ENCODE measurements at places on chromosomes 11 and 22.

DNA sequence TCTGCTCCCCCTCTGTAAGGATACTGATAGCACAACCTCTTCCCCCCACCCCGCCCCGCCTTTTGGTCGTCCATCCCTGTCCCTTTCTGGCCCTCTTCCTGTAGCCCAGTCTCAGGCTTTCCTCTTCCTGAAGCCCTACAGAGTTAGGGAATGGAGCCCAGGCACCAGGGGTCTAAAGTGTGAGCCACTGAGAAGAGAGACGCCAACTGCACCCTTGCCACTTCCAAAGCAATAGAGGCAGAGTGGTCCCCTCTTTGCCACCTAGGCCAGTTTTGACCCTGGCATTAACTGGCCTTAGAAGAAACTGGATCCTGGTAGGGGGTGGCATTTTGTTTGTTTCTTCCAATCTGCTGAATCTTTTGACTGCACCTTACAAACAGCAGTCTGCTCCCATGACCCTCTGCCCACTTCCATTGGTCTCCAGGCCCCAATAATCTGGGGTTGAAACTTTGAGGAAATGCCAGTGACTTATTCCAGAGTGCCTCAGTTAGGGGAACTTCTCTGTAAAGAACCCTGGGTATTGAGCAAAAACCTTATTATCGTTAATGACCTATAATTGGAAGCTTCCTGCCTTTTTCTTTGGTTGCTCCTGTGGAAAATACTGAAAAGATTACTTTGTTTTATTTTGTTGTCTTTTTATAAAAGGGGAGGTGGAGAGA is 9.7 kb upstream of the GRK2 start:
- no peak for DNase-seq
- H3K4me1 ChIP-seq = no peaks in the 10 kb centered on the region
- H3K4me3 ChIP-seq = no peak overlapping the region
- H3K27me3 ChIP-seq = no peaks in the 10 kb centered on the region
- H3K36me3 ChIP-seq = peaks cover 48% of the 10 kb centered on the region

GRCh38 chr11:122637541-122637940 is 18.0 kb upstream of the UBASH3B start:
- no peaks in the 10 kb centered on the region for H3K27me3 ChIP-seq
- no peaks in the 10 kb centered on the region for H3K36me3 ChIP-seq
- DNase-seq = no peak
- H3K27ac ChIP-seq = no peak overlapping the region
- no peak overlapping the region for H3K4me3 ChIP-seq
- peaks cover 22% of the 10 kb centered on the region for H3K4me1 ChIP-seq

DNA sequence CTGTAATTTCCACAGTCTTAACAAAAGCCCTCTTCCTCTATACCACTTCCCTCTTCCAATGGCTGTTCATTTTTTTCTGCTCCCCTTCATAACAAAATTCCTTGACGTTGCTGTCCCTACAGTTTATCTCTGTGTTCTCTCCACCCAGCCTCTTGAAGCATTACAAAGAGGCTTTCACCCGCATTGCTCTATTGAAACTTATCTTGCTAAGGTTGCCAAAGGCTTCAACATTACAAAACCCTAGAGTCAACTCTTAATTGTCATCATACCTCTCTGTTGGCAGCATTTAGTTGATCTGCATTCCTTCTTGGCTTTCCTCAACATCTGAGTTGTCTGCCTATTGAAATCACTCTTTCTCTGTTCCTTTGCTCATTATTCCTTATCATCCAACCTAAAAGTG is 1055.7 kb downstream of the JRKL start:
- no peak overlapping the region for H3K27ac ChIP-seq
- H3K4me3 ChIP-seq = no peak overlapping the region
- no peaks in the 10 kb centered on the region for H3K27me3 ChIP-seq
- DNase-seq = no peak
- H3K4me1 ChIP-seq = no peaks in the 10 kb centered on the region

DNA sequence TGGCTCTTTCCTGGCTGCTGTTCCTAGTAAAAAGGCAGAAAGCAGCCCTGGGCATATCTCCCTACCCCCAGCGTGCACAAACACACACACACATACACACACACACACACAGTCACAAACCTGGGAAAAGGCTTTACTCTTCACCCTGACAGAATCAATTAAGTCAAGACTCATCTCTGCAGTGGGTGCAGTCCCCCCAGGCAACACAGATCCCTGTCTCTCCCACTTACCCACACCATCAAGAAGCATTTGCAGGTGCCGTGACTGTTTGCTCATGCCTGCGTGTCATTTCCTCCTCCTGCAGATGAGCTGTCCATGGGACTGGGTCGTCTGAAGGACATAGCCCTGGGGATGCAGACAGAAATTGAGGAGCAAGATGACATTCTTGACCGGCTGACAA is 28.6 kb downstream of the SNAP29 start:
- no peaks in the 10 kb centered on the region for H3K27me3 ChIP-seq
- peaks cover 45% of the 10 kb centered on the region for H3K36me3 ChIP-seq
- DNase-seq = no peak
- no peaks in the 10 kb centered on the region for H3K4me1 ChIP-seq

DNA sequence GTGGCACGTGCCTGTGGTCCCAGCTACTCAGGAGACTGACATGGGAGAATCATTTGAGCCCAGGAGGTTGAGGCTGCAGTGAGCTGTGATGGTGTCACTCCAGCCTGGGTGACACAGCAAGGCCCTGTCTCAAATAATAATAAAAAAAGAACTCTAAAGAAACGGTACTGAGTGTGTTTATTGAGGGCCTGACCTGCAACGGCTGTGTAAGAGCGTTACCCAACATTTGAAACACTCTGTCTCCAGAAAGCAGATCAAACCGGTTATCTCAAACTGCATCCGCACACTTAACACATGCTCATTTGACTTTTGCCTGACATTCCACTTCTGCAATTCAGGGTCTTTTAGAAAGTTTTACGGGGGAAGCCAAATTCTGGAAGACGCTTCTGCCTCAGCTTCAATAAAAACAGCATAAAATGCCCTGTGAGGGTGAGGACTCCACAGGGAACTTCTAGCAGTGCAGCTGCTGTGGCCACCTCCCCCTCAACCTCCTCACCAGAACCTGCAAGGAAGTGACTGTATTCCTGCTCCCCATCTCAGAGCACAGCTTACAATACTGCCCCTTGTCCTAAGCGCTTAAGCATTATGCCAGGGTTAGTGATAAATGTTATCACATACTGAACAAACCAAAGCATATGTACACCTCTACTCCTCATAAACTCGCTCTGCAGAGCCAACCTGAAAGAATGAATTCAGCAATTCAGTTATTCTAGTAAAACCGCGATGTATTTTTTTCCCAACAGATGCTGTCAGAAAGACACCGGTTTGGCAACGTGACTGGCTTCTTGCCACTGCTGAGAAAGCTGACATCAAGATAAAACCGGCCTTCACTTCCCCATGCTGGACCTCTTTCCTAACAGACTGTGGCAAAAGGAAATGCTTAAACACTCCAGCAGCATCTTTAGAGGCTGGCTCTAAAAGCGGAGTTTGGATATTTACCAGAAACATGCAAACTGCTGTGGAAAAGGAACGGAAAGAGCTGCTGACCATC is 52.2 kb downstream of the PRDM10 start:
- H3K27me3 ChIP-seq = no peaks in the 10 kb centered on the region
- no peak for DNase-seq
- H3K4me1 ChIP-seq = no peaks in the 10 kb centered on the region
- no peak overlapping the region for H3K4me3 ChIP-seq

DNA sequence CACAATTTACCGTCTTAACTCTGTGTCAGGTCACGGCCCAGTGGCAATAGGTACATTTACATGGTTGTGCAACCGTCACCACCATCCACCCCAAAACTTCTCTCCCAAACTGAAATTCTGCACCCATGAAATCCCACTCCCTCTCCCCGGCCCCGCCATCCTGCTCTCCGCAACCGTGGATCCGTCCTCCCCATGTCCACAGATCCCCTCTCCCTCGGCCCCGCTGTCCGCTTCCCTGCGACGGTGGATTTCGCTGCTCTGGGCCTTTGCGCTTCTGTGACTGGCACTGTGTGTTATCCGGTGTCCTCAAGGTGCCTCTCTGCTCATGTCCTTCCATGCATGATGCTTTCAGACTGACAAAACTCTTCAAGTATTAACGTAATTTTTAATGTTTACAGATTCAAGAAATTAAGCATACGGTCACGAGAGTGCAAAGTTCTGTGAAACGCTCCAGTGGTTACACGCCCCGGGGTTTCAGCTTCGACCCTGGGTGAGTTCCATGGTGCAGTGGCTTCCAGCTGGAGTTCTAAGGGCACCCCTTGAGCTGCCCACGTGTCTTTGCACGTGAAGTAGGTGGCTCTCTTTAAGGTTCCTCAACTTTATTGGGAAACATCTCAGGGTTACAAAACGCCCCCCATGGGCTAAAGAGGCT is 76.4 kb downstream of the KCNQ1 start:
- H3K4me1 ChIP-seq = no peaks in the 10 kb centered on the region
- DNase-seq = no peak
- no peaks in the 10 kb centered on the region for H3K36me3 ChIP-seq
- H3K27ac ChIP-seq = no peak overlapping the region

DNA sequence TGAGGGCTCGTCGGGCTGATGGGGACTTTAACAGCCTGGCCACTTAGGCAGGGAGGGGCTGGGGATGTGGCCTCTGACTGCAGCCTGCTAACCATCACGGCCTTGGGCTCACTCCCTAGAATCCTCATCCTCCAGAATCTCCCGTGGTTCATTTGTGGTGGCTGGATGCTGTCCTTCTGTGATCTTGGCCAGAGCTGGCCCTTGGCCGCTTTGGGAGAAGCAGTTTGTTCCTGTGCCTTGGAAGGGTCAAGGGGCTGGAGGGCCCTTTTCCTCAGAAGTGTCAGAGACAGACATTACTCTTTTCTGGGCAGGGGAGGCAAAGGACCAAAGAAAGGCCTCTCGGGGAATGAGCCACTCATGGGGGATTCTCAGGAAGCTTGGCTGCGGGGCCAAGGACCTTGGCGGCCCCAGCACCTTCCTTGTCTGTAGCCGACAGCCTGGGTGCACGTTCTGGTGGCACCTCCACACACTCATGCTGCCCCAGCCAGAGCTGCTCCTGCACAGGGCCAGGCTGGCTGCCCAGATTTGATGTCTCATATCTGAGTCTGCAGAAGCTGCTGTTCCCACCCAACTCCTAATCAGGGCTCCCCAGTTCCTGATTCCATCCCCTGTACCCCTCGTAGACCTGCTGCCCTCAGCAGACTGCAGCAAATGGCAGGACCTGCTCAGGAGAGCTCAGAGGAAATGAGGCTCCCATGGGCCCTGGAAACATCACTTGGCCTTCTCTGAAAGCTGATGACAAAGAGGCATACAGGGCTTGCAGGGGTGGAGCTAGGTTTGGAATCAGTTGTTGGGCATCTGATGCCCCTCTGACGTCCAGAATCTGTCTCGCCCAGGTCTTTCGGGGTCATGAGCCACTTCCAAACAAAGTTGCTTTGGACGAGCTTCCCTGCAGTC is 107.7 kb downstream of the CTTN start:
- no peaks in the 10 kb centered on the region for H3K36me3 ChIP-seq
- no peaks in the 10 kb centered on the region for H3K27me3 ChIP-seq
- H3K4me1 ChIP-seq = no peaks in the 10 kb centered on the region
- H3K4me3 ChIP-seq = no peak overlapping the region

DNA sequence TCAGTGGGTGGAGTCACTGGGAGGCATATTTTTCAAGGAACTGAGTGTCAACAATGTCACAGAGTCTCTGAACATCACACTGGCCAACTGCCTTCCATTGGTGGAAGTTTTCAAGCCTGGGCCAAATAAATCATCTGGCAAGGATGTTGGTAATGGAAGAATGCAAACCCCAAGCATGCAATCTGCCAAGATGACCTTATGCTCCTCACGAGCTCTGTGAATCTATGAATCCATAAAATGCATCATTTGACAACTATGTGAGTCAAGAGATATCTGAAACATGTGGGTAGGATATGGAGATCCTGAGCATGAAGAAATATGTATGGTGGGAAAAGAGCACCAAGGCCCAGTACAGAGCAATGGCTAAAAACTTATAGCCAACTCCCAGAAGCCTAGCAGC is 122.2 kb downstream of the PLEKHA7 start:
- DNase-seq = no peak
- no peaks in the 10 kb centered on the region for H3K4me1 ChIP-seq
- peak overlapping the region; percentile 16 for H3K27ac ChIP-seq
- H3K27me3 ChIP-seq = no peaks in the 10 kb centered on the region

GRCh38 chr11:78660471-78660870 is 85.8 kb upstream of the NARS2 start:
- H3K27me3 ChIP-seq = no peaks in the 10 kb centered on the region
- no peak for DNase-seq
- no peak overlapping the region for H3K27ac ChIP-seq
- no peak overlapping the region for H3K4me3 ChIP-seq
- no peaks in the 10 kb centered on the region for H3K36me3 ChIP-seq

- DNase-seq = no peak
- no peak overlapping the region for H3K27ac ChIP-seq
- no peaks in the 10 kb centered on the region for H3K27me3 ChIP-seq
These were observed 139.3 kb downstream of the CEP164 start for GRCh38 chr11:117466966-117467365.

- DNase-seq = no peak
- H3K27ac ChIP-seq = no peak overlapping the region
- no peaks in the 10 kb centered on the region for H3K4me1 ChIP-seq
- no peaks in the 10 kb centered on the region for H3K36me3 ChIP-seq
- H3K27me3 ChIP-seq = no peaks in the 10 kb centered on the region
- no peak overlapping the region for H3K4me3 ChIP-seq
These were observed 250.8 kb upstream of the B3GAT1 start for GRCh38 chr11:134662629-134663360.

GRCh38 chr11:43927070-43927469 is 15.4 kb upstream of the C11orf96 start:
- H3K27ac ChIP-seq = no peak overlapping the region
- H3K27me3 ChIP-seq = no peaks in the 10 kb centered on the region
- H3K36me3 ChIP-seq = no peaks in the 10 kb centered on the region

- H3K4me1 ChIP-seq = no peaks in the 10 kb centered on the region
- no peak overlapping the region for H3K27ac ChIP-seq
- H3K4me3 ChIP-seq = no peak overlapping the region
- peaks cover 39% of the 10 kb centered on the region for H3K36me3 ChIP-seq
- no peaks in the 10 kb centered on the region for H3K27me3 ChIP-seq
These were observed 13.2 kb downstream of the APOL6 start for GRCh38 chr22:35661464-35661863.

GRCh38 chr11:5258543-5259262 is 4.1 kb upstream of the HBG2 start:
- no peaks in the 10 kb centered on the region for H3K4me1 ChIP-seq
- DNase-seq = no peak
- no peaks in the 10 kb centered on the region for H3K27me3 ChIP-seq
- H3K27ac ChIP-seq = no peak overlapping the region
- no peak overlapping the region for H3K4me3 ChIP-seq

GRCh38 chr22:50320671-50321325 is 6.0 kb downstream of the DENND6B start:
- H3K27me3 ChIP-seq = no peaks in the 10 kb centered on the region
- DNase-seq = no peak
- H3K36me3 ChIP-seq = no peaks in the 10 kb centered on the region
- H3K4me3 ChIP-seq = no peak overlapping the region
- H3K4me1 ChIP-seq = peaks cover 5% of the 10 kb centered on the region

GRCh38 chr11:14184028-14184940 is 174.7 kb downstream of the RRAS2 start:
- no peaks in the 10 kb centered on the region for H3K36me3 ChIP-seq
- H3K27ac ChIP-seq = no peak overlapping the region
- no peak overlapping the region for H3K4me3 ChIP-seq

Measured in RWPE2 (cell line).